CD8-positive, alpha-beta memory T cell (primary cell): ENCODE measurements at places on chromosomes 16 and 17.
A peak's percentile ranks its signal among the peaks of the same experiment; 100 is the strongest.

DNA sequence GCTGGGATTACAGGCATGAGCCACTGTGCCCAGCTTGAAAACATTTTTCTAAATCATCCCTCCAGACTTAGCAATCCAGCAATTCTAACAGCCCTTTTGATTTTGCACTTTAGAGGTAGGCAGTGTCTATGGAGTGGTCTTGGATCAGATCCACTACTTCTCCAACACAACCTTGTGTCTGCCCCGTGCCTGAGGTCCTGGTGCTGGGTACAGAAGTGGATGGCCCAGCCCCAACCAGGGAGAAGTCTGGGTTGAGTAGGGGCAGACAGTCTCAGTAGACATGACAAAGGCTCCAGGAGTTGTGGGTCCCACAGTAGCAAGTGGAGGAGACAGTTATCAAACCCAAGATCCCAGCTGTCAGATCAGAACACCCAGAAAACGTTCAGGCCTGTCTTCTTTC lies 71.9 kb upstream of the CACNG5 start:
- DNase-seq, result no peak

- no peak for DNase-seq
Measured at GRCh38 chr16:82157534-82157812, 12.6 kb downstream of the MPHOSPH6 start.

DNA sequence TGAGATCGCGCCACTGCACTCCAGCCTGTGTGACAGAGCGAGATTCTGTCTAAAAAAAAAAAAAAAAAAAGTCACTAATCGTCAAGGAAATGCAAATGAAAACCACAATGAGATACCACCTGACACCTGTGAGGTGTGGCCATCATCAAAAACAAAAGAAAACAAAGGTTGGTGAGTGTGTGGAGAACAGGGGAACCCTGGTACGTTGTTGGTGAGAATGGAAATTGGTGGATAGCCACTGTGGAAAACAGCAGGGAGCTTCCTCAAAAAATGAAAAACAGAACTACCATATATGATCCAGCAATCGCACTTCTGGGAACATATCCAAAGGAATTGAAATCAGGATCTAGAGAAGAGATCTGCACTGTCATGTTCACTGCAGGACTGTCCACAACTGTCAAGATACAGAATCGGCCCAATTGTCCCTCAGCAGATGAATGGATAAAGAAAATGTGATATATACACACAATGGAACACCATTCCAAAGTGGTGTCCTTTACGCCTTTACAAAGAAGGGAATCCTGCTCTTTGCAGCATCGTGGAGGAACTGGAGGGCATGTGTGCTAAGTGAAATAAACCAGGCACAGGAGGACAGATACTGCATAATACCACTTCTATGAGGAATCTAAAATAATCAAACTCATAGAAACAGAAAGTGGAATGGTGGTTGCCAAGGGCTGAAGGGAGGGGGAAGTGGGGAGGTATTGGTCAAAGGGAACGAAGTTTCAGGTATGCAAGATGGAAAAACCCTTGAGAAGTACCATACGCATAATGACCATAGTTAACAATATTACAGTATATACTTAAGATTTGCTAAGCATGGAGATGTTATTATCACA lies 63.5 kb upstream of the PLCG2 start:
- peak; percentile 69 for DNase-seq

- DNase-seq, result no peak
Measured at GRCh38 chr17:40122136-40122998, 596 bp downstream of the MSL1 start.

DNA sequence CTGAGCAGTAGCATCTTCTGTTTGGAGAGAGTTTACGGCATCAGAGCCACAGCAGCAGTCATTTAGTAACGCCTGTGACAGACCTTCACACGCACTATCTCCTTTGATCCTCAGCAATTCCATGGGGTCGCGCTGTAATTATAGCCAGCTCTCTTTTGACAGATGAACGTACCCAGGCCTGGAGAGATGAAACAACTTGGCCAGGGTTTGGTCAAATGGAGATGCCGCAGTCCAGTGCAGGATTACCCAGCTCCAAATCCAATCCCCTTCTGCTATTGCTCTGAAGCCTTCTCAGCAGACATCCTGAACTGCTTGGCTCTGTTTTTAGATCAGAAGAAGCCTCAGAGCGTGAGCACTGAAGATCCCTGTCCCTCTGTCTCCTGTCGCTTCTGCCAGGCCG lies 83.9 kb downstream of the SOX9 start:
- DNase-seq, result no peak

DNA sequence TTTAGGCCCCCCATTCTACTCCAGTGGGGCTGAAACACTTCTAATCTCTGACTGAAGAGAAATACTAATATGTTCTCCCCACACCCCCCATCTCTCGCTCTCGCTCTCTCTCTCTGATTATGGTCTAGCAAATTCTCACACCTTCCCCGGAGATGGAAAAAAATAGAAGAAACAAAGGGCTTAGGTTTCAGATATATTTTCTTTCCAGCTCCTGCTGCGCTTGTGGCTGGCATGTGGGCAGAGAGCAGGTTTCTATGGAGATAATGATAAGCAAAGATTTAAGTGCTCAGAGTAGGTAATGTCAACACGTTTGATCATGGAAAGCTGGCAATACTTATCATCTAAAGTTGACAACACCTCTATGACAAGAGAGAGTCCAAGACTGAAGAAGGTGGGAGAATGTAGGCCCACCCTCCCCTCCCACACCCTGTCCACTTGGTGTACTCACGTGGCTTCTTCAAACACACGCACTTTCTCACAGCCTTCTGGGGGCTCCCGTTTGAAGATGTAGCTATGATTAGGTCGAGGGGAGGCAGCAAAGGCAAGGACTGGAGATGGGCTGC lies 8.0 kb upstream of the SLC35B1 start:
- DNase-seq, result peak; percentile 62

GRCh38 chr17:76336756-76337412 lies 16.8 kb downstream of the PRPSAP1 start:
- DNase-seq, result no peak

DNA sequence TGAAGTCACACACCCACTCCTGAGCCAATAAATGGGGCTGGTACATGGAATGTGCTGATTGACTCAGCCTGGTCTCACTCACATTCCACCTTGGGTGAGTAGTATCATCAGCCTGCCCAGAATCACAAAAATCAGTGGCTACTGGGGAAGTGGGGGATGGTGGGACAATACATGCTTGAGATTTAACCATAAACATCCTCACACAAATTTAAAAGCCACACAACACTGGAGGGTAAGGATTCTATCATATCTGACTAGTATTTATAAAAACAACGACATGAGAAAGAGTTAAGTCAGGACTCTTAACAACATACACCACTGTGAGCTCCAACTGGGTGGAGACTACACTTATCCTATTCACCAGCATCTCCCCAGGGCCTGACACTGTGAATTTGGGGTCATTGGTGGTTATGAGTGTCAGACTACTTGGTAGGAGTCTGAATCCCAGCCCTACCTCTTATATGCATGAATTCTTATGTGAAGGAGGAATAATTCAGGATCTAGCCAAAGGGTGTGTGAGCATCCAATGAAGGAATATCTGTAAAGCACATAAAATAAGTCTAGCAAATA lies 26.0 kb upstream of the IRX6 start:
- DNase-seq, result no peak

DNA sequence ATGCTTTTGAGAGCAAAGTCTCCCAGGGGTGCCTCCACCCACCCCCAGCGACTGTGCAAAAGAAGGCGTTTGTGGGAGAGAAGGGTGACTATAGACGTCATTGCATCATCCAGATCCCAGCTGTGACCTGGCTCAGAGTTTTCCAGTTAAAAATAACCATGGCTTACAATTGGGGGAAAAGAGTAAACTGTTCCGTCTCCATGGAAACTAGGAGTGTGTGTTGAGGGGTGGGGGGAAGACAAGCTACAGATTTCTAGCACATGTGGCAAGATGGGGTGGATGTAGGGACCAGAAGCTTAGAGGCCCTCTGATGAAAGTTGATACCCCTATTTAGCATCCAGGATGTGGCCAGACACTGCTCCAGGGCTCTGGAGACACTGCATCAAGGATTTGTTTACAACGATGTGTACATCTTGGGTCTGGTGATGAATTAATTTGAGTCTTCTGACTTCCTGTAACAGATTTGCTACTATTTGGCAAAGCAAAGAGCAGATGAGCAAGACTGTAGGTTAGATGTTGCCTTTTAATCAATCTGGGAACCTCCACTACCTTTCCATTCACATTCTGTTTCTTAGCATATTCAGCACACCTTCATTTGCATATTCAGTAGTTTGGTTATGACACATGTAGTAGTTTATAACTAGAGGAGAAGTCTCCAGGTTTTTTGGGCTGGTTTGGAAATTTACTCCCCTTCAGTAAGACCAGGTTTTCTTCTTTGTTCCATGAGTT lies 6.2 kb upstream of the DUSP14 start:
- no peak for DNase-seq

GRCh38 chr16:84460406-84461028 lies 43.9 kb downstream of the MEAK7 start:
- no peak for DNase-seq

DNA sequence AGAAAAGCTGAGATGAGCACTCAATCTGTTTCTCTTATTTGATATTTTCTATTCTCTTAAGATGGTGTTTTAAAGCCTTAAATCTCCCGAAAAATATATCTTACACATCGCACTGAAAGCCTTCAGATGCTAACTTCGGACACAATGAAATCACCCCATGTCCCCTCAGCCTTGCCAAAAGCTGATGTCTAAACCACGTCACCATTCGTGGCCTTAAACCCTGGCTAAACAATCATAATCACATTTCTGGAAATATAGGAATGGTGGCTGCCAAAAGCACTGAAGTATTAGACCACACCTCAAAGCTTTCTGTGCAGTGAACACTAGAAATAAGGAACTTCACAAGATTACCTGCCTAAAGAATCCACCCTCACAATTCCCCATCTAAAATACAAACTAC lies 402.7 kb downstream of the SOX9 start:
- no peak for DNase-seq

- no peak for DNase-seq
Measured at GRCh38 chr17:12927541-12928425, 90.0 kb downstream of the ELAC2 start.

GRCh38 chr17:14084955-14085354 lies 15.7 kb downstream of the COX10 start:
- DNase-seq, result no peak

DNA sequence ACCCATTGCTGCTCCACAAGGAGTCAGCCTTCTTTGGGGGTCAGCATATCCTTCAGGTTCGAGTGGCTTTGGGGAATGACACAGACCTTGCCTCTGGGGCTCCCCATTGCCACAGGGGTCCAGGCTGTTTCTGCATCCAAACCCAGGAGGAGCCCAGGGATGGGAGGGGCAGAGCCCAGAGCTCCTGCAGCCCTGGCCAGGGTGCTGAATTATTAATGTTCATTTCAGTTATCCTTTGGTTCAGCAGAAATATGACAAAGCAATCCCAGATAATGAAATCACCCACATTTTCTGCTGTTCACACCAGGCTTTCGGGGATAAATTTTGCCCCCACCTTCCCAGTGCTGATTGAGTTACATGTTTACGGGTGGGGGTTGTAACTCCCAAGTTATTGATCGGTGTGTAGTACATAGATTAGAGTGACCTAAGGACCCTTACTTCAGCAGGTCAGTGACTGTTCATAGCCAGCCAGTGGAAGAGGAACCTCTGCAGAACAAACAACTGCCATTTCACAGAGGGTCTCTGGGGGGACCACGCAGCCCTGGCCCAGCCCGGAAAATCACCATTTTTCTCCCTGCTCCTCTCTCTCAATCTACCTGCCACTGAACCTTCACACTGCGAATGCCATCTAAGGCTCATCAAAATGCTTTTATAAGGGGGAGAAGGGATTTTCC lies 240.3 kb upstream of the N4BP1 start:
- DNase-seq, result no peak

- DNase-seq, result no peak
Measured at GRCh38 chr16:30104492-30104891, 8.5 kb upstream of the YPEL3 start.

- DNase-seq, result no peak
Measured at GRCh38 chr17:41660221-41660711, 28.4 kb upstream of the EIF1 start.

- DNase-seq, result peak; percentile 70
Measured at GRCh38 chr17:10646392-10646990, 10.6 kb downstream of the MYH3 start.

DNA sequence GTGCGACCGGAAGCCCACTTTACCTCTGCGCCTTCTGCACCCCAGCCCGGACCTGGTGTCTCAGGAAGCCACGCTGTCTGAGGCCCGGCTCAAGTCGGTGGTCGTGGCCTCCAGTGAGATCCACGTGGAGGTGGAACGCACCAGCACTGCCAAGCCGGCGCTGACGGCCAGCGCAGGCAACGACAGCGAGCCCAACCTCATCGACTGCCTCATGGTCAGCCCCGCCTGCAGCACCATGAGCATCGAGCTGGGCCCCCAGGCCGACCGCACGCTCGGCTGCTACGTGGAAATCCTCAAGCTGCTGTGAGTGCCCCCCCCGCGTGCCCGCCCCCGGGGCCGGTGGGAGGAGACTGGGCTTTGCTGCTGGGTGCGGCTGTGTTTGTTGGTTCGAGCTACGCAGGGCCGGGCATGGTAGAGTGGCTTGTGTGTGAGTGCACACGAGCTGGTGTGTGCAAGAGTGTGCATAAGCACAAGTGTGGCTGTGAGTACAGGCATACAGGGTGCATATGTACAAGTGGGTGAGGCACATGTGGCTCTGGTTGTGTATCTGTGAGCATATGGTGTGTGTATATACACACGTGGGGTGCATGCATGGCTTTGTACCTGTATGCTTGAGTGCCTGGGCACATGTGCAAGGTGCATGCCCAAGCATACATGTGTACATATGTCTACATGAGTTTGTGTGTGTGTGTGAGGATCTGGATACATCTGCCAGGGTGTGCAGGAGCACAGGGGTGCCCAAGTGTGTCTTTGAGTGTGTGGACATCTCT lies 100.6 kb upstream of the PLCG2 start:
- no peak for DNase-seq

- DNase-seq, result no peak
Measured at GRCh38 chr16:2331199-2331930, 9.2 kb downstream of the ABCA3 start.

DNA sequence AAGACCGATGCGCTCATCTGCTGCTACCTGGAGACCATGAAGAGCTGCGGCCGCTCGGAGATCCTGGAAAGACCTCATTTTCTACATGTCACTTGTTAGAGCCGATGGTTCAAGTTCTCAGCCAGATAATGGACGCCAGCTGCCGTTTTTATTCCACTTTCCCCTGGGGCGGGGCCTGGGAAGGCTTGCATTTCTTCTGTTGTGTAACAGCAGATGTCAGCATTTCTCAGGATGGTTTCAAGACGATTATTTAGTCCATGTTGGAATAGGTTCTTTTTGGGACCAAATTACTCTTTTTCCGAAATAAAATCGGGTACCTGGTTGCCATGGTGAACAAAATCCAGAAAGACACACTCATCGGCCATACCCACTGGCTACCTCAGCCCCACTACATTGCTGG lies 1418.3 kb downstream of the CDH11 start:
- no peak for DNase-seq

- no peak for DNase-seq
Measured at GRCh38 chr17:77750427-77751043, 208.0 kb upstream of the TNRC6C start.
